Amniotic epithelial cell (primary cell): ENCODE measurements at places on chromosomes 12 and 14.

DNA sequence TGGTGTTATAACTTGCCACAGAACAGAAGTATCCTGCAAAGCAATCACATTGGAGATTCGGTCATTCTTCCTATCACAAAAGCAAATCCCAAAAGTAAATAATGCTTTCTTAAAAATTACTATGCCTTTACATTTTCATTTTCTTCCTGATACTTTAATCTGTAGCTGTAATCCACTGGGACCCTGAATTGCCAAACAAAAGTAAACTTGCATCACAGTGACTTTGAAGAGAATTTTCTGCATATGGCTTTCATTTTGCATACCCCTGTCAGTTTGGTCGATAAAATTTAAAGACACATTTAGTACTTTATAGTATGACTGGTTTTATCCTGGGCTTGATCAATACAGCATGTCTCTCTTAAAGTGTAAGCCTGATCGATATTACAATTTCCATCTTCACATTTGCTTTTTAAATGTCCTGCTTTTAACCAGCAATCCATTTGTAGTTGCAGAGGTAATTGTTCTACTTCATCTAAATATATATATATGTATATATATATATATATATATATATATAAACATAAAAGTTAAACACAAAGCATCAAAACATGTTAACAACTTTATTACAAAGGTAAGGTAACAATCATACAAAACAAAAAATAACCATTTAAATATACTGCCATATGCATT lies 53.7 kb upstream of the PLEKHA5 start:
- no peak for DNase-seq

- DNase-seq: no peak
Measured at GRCh38 chr12:31818623-31819268, 89.9 kb upstream of the AMN1 start.

DNA sequence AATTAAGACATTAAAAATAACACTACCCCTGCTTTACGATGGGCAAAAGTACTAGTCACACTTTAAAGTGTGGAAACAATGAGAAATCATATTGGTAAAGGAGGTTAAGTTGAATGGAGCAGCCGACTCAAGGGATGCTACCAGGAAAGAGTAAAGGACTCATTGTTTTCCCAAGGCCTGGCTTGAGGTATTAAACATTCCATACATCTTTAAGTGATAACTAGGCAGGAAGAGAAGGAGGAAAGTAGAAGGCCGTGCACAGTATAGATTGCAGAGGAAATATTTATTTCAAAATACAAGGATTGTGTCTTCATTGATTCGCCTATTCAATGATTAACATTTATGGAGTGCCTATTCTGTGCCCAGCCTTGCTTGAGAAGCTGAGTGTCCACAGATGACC lies 20.6 kb upstream of the YARS2 start:
- no peak for DNase-seq

- no peak for DNase-seq
Measured at GRCh38 chr12:102427543-102427941, 52.8 kb downstream of the IGF1 start.

DNA sequence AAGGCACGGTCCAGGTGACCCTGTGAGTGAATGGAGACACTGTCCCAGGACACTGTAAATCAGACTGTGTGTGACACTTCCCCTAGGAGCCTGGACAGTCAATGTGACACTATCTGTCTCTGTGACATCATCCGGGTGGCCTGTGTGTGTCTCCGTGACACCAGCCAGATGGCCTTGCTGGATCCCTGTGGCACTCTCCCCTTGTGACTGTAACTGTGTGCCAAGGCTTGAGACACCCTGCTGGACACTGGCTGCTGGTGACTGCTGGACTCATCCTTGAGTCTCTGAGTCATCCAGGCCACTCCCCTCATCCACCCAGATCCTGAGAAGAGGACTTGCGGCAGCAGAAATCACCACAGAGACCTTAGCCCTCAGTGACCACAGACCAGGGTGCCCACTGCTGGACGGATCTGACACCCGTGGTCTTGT lies 51.6 kb downstream of the MVK start:
- DNase-seq: peak; percentile 33

DNA sequence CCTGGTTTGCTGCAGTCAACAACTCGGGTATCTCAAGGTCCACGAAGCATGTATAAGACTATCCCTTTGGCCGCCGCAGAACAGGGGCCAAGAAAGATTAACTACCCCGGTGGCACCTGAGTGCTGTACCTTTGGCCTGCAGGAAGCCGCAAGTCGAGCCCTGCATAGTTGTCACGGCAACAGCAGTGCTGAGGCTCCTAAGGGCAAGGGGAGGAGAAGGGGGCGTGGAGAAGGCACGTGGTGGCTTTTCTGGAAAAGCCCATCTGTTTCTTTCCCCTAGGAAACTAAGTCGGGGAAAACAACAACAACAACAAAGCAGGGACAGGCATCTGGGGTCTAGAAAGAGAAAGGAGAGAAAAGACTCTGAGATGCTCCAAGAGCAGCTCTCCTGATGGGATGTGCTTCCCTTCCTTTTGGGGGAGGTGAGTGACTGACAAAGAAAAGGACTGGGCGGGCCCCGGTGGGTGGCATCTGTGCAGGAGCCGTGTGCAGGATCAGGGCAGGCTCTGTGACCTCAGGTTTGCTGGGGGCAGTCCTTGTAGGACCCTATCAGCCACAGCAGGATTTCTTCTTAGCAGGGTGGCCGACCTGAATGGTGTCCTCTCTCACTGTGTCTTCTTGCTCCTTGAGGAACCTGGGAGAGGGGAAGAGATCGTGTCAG lies 123.9 kb downstream of the PRMT8 start:
- DNase-seq: no peak

GRCh38 chr12:104462931-104463339 lies 6.2 kb downstream of the CHST11 start:
- no peak for DNase-seq

DNA sequence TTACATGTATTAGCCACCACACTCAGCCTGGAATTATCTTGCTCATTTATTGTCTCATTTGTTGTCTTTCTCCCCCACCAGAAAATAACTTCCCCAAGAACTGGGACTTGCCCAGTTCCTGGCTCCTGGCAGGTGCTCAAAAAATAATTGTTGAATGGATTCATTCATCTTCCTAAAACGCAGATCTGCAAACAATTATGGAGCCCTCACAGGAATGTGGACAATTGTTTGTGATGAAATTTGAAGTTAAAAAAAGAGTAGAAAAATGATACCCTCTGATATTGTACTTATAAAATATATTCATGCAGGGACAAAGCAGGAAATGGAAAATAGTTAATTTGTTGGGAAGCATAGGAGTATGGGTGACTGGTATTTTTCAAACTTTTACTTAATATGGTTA lies 60.7 kb upstream of the MAP1LC3B2 start:
- DNase-seq: no peak
